ENCODE measurements at places on chromosomes 12 and 14.
A peak's percentile ranks its signal among the peaks of the same experiment; 100 is the strongest.

DNA sequence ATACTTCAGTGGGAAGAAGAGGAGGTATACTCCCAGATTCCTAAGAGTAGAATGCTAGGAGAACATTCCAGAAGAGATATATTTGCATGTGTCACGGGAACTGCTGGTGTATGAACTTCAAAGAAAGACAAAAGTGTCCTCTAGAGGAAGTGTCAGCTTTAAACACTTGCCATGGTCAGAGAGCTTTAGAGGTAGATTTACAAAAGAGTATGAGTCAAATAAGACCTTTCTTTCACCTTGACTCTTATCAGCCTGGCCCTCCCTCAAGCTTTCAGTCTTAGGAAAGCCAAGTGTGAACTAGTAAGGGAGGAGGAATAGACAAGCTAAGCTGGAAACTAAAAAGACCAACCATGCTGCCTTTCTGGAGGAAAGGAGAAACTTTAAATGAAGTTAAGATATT lies 34.7 kb downstream of the COX8C start:
- DNase-seq, result no peak

DNA sequence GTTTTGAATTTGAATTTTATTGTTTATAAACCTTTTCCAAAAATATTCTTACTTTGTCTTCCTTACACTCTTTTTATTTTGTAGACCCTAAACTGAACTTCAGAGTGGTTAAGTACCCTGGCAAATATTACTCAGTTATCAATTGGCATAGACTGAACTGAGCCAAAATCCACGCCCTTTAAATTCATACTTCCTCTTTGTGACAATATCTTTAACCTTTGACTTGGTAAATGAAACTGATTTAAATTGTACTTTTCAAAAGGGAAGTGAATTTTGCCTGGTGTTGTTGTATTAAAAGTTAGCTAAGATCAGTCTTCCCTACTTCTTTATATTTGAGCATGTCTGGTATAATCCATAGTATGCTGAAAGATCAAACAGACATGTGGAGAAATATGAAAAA lies 184.3 kb upstream of the USP15 start:
- no peak for DNase-seq

- DNase-seq, result no peak
These were observed 52.0 kb upstream of the SAV1 start for GRCh38 chr14:50719911-50720759.

- no peak for DNase-seq
These were observed 11.4 kb upstream of the NXPH4 start for GRCh38 chr12:57205186-57205585.

GRCh38 chr14:21300892-21301291 lies 21.0 kb downstream of the RPGRIP1 start:
- no peak for DNase-seq

- no peak for DNase-seq
These were observed 260.2 kb downstream of the BMP4 start for GRCh38 chr14:53696217-53696965.

- DNase-seq, result no peak
These were observed 117.1 kb downstream of the SLC25A47 start for GRCh38 chr14:100440207-100440631.

GRCh38 chr14:55867719-55868118 lies 250.5 kb upstream of the PELI2 start:
- no peak for DNase-seq

DNA sequence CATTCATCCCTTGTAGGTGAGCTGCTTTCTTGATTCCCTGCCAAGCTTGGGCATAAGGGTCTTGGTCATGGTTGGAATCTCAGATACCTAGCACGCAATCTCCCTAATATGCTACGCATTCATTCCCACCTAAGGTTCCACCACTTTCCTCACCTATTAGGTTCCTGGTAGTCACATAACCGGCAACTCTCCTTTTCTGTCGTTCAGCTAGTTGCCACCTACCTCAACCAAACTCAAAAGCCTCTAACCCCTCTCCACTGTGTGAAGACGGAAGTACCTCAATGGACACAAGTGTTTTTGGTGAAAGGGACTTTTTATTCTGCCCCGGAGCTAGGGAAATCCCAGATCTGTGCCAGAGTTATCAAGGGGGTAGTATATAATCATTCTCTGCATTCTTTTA lies 1.3 kb upstream of the TBC1D15 start:
- no peak for DNase-seq

GRCh38 chr12:27270148-27270547 lies 26.1 kb downstream of the STK38L start:
- no peak for DNase-seq

GRCh38 chr12:7282844-7283243 lies 21.0 kb upstream of the ACSM4 start:
- no peak for DNase-seq

- DNase-seq, result no peak
These were observed 113.7 kb downstream of the BMP4 start for GRCh38 chr14:53842938-53843337.

DNA sequence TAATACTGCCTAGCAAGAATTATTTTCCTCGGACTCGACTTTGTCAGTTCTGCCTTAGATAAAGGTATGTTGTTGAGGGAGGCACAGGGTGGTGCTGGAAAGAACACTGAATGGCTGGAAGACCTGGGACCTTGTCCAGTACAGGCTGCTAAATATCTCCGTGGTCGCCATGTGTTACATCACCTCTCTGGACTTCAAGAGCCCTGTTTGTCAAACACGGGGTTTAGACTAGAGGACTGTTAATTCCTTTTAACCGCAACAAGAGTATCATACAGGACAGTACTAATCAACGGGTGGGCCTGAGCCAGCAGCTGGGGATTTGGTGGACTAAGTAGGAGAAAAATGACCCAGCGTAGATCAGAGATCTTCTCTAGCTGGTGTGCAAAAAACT lies 476.3 kb downstream of the LRIG3 start:
- no peak for DNase-seq

- DNase-seq, result no peak
These were observed 146.1 kb downstream of the PAX9 start for GRCh38 chr14:36807727-36808126.

DNA sequence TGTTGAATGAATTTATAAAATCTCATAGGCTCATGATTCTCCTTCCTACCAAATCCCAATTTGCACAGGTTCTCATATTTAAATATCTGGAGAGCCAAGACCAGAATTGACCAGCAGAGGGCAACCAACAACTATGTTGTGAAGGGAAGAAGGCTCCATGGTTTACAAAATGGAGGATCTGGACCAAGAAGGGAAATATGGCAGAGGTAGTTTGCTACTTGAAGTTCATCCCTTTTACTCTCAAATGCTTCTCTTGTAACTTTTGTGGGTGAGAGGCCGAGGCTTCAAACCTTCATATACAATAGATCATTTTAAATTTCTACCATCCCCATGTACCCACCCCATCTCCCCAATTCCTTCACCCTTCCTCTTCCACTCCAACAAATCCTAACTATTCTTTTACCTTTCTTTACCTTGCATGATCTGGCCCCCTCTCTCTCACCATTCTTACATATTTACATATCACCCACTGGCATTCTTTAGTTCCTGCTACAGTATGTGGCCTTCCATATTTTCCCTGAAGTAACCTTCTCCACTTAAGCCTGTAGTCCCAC lies 3.8 kb upstream of the SMARCC2 start:
- DNase-seq, result peak; percentile 58

GRCh38 chr12:118060301-118061010 lies 523 bp downstream of the WSB2 start:
- peak; percentile 18 for DNase-seq

- DNase-seq, result no peak
These were observed at the start of gene KRT73 for GRCh38 chr12:52618216-52618615. TSS of gene KRT73 (minus strand) at chr12:52618559. CDS start at chr12:52618524, 35 bp downstream.

- DNase-seq, result no peak
These were observed 71.2 kb downstream of the RASSF8 start for GRCh38 chr12:26029736-26030022.

GRCh38 chr12:117309276-117309925 lies 52.0 kb downstream of the NOS1 start:
- no peak for DNase-seq

- DNase-seq, result no peak
These were observed 36.8 kb downstream of the SARNP start for GRCh38 chr12:55780685-55781084.

DNA sequence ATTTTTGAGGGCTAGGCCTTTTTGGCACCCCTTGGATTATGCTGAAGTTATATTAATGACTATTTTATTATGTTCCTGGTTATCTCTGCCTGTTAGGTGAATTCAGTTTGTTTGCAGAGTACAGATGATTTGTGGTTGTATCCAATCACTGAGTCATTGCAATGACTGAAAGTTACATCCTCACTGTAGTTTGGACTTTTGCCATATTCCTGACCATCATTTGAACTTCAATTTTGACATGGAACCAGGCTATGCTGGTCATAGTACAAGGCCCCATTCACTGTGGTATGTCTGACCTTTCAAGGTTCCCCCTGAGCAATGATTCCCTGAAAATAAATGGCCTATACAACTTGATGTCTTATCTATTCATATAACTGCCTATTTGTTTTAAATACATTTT lies 621.0 kb downstream of the CCER1 start:
- no peak for DNase-seq

- DNase-seq, result no peak
These were observed 1.2 kb downstream of the SSTR1 start for GRCh38 chr14:38208618-38209562.

DNA sequence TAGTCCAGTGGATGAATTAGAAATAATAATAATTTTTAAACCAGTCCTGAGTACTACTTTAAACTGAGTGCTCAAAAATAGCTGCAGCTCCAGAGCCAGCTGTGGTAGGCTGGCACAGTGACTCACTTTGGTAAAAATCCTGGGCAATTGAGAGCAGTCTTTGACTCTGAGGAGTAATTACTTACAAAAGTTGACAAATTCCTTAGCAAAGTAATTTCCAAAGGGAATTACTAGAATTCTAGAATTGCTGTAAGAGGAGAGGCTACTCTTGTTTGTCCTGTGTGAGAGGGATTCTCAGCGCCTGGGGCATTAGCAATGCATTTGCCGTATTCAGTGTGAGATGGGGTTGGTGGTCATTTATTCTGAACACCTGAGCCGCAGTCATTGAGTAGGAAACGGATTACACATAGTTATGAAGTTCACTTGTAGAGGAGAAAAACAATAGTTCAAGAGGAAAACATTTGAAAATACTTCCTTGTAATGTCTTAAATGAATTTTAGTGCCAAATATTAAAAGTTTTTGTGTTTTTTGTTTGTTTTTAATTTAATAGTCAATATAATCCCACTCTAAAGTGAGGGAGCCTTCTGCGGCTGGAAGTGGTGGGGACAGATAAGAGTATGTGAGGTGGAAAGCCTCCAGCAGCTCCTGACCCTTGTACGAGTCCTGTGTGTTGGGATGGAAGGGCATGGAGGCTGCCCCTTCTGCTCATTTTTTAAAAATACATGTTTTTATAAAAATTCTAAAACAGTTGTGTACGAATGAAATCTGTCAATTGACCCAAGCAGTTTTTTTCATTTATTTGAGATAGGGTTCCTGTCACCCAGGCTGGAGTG lies 41.9 kb downstream of the EID3 start:
- DNase-seq, result no peak

- no peak for DNase-seq
These were observed 119.8 kb downstream of the ASCL1 start for GRCh38 chr12:103077108-103077773.

GRCh38 chr14:76267322-76268046 lies 108.5 kb upstream of the ESRRB start:
- no peak for DNase-seq

GRCh38 chr14:72554994-72555608 lies 338.8 kb downstream of the DPF3 start:
- DNase-seq, result no peak

DNA sequence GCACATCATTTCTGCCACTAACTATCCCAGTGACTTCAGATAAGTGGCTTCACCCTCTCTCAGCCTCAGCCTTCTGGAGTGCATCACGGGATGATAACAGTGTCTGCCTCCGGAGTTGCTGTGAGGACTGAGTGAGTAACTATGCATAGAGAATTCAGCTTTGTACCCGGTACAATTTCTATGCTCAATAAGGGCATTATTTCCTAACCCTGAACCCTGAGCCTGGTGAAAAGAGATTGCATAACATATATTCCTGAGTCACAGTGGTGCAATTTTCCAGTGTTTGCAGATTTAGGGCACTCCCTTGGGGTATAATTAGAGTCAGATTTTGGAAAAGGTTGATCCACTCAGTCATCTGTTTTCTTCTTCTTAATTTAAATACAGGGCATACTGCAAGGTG lies 181.1 kb downstream of the PTPN11 start:
- DNase-seq, result no peak

GRCh38 chr14:28375295-28375694 lies 391.3 kb upstream of the FOXG1 start:
- no peak for DNase-seq
